Stimulated activated CD4-positive, alpha-beta T cell treated with anti-CD3 and anti-CD28 coated beads, Interleukin-2, amount 100 ng/mL, for 48 hours (primary cell): ENCODE measurements at places on chromosomes 7 and 10.

DNA sequence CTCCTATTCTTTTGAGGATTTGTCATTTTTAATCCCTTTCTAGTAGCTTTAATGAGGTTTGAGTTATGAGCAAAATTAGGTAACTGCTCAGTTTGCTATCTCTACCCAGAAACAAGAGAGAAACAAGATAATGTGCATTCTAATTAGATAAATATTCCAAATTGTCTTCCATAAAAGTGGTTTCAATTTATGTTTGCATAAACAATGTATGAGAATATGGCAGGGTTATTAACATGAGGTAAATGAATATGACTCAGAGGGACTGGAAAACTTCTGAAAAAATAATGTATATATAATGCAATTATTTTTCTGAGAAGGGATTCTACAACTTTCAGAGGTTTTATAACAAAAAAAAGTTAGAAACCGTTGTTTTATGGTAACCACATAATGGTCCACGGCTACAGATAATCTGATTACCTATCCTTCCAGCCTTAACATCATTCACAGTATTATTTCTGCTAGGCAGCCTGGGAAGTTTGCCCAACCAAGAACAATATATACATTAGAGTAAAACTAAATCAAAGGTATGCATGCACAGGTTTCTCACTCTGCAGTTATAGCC lies 101.2 kb downstream of the CRPPA start:
- no peak for DNase-seq

GRCh38 chr7:144827621-144828020 lies 8.2 kb downstream of the TPK1 start:
- no peak for DNase-seq

- DNase-seq = no peak
Measured at GRCh38 chr7:80611779-80612178, 26.7 kb upstream of the CD36 start.

GRCh38 chr7:333393-333764 lies 43.4 kb downstream of the FOXL3 start:
- DNase-seq = no peak

GRCh38 chr10:78507510-78508160 lies 474.0 kb downstream of the RPS24 start:
- no peak for DNase-seq

DNA sequence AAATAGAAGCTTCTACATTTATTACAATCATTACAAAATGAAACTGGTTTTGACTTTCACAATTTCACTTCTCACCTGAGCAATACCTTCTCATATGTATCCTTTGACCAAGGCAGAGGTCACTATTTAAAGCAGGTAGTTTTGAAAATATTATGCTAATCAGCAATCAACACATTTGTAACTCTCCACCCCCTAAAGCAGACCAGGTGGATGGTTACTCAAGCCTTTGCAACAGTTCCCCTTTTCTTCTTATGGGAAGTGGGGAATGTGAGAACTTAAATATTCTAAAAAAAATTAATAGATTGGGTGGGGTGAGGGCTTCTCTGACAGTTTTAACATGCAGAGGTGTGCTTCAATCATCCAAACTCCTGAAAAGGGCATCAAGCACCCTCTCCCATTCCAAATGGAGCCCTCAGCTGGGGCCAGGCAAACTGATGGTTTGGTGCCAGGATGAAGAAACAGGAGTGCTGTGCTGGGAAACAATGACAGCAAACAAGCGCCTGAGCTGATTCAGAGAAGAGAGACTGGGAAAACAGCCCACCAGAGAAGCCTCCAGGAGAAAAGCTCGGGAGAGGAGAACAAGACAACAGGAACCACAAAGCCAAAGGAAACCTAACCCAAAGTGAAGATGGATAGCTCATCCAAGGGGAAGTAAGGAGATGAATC lies 17.1 kb downstream of the RAPGEF5 start:
- DNase-seq = no peak

- DNase-seq = no peak
Measured at GRCh38 chr7:74294191-74294998, 5.2 kb downstream of the CLIP2 start.

DNA sequence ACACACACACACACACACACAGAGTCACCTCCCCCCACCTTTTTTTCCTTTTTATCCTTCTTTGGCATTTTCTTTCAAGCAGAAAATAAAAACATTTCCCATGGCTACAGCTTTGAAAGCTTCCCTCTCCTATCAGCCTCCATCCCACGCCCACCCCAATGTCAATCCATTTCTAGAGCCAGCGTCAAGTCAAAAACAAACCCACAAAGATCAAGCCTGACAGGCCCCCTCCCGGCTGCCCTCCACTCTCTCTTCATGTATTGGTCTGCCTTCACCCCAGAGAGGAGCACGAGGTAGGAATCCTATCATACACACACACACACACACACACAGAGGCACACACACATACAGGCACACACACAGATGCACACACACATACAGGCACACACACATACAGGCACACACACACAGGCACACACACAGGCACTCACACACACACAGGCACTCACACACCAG lies 8.0 kb upstream of the TNRC18 start:
- DNase-seq = no peak

DNA sequence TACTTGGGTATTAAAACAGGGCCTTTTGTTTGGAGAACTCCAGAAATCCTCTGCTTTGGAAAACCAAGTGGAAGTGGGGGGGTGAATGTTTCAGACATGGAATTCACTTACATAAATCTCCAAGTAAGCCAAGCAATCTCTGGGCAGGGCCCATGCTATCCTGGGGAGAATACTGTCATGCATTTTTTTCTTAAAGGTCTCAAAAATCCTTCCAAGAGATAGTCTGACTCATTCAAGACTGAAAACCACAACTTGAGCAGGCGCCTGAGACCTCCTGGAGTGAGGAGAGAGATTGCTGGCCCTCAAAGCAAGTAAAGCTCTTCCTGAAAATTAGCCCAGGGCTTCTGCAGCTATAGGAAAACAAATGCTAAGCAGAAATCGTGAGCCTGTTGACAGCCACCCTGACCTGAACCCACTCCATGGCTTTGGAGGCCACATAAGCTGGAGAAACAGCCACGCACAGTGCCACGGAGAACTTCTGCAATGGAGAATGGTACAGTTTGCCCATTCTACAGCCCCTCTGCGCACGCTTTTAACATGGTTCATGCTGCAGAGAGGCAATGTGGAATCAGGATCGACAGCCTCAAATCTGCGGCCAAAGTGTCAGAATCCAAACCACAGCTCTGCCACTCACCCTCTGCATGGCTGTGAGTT lies 203.1 kb upstream of the AUTS2 start:
- DNase-seq = no peak

DNA sequence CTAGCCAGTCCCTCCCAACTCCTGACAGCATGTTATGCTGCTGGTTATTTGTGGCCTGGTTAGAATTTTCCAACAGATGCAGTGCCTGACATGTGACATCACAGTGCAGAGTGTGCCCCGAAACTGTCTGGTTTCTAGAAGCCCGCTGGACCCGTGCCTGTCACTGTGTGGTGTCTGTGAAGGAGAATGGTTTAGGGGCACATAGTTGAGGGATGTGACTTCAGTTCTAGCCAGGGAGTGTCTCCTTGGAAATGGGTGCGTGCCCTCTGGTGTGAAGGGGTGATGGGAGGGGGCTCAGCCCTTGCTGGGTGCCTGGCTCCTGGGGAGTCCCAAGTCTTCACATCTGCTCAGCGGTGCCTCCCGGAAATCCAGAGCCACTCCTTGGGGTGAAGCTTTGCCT lies 303.6 kb downstream of the GLRX3 start:
- no peak for DNase-seq

DNA sequence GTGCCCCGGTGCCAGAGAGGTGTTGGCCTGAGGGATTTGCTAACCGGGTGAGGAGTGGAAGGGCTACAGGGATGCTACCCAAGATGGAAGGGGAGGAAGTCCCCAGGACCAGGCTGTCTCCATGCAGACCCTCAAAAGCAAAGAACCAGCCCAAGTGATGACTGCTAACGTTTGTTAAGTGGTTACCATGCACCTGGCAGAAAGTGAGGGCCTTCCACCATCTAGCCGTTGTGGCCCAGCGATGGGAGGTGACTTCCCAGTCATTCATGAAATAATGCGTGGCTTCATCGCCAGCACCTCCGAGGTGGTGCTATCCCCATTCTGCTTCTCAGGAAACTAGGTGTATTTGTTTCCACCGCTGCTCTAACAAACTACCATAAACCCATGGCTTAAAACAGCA lies 86.8 kb upstream of the LANCL2 start:
- no peak for DNase-seq

- no peak for DNase-seq
Measured at GRCh38 chr7:155136619-155137243, 66.6 kb downstream of the HTR5A start.

- DNase-seq = no peak
Measured at GRCh38 chr10:5461914-5462840, 37.2 kb downstream of the CALML5 start.

DNA sequence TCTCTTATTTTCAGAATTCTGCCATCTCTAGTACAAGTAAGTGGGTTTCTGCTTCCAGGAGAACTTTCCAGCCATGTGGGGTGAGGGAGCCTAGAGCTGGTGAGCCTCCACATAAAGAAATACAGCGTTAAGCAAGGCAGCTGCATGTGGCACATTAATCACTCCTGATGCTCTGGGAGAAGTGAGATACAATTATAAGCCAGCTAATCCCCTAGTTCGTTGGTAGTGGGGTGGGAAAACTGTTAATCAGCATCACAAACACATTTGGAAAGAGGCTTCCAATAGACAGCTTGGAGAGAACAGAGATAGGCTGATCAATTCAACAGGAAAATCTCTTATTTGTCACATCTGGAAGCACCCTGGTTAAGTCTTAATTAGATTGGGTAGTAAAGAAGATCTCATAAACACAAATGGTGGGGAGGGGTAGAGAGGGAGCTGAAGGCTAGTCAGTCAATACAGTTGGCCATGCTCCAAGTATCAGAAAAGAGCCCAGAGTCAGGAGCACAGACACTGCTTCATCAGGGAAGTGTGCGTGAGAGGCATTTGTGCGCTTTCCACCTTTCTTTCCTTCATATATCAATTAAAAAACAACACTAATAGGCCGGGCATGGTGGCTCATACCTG lies 130.6 kb downstream of the SORCS1 start:
- no peak for DNase-seq
